ENCODE measurements at places on chromosomes 7 and 10. TPM values are rescaled to one million over a fixed set of nuclear protein-coding genes. Genes with fewer than 3 reads are reported as not detected.
A peak's percentile ranks its signal among the peaks of the same experiment; 100 is the strongest.

The LIPF gene
- 1.1 TPM for total RNA-seq

GRCh38 chr10:74334221-74334620, 183.2 kb downstream of the ADK start:
- no peak overlapping the region for H3K27ac ChIP-seq
- DNase-seq, result no peak
- no peaks in the 10 kb centered on the region for H3K36me3 ChIP-seq
- H3K27me3 ChIP-seq, result no peaks in the 10 kb centered on the region
- H3K4me1 ChIP-seq, result no peaks in the 10 kb centered on the region

The ADO gene
- 25.8 TPM for total RNA-seq

GRCh38 chr7:158759749-158760444, 55.3 kb upstream of the NCAPG2 start:
- H3K36me3 ChIP-seq, result no peaks in the 10 kb centered on the region
- no peak overlapping the region for H3K4me3 ChIP-seq
- H3K27ac ChIP-seq, result no peak overlapping the region

- DNase-seq, result no peak
- H3K4me3 ChIP-seq, result no peak overlapping the region
- H3K4me1 ChIP-seq, result peaks cover 6% of the 10 kb centered on the region
- H3K27ac ChIP-seq, result no peak overlapping the region
Observed at GRCh38 chr10:14678637-14679036, 96.1 kb downstream of the FAM107B start.

DNA sequence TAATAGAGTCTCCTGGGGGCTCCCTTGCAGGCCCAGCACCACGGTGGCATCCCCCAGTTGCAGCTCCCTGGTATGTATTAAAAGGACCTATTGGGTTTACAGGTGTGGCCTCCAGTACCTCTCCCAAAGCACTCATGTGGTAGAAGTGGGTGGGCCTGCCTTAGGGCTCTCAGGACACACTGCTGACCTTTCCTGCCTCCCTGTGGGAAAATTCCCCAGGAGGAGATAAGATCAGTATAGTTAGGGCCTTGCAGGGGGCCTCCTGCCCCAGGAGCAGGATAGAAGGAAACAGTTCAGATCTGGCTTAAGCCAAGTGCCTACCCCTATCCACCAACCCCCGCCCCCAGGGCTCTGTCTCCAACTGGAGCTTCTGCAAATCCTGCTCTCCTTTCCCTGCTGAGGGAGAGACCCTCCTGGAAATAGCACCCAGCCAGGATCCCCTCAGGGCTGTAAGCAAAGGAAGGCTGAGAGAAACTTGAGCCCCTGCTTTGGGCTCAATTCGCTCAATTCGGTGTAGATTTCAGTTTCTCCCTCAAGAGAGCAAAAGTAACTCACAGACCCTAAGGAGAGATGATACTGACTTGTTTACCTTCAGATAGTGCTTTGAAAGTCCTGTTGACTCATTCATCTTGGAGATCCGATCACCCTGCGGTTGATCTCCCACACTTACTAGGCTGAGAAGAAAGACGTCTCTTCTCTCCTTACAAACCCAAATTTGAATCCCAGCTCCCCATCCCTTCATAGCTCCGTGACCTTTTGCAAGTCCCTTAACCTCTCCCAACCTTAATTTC, 130.6 kb downstream of the WDR11 start:
- peak overlapping the region; percentile 83 for H3K27ac ChIP-seq
- H3K4me3 ChIP-seq, result no peak overlapping the region
- no peak for DNase-seq
- H3K27me3 ChIP-seq, result no peaks in the 10 kb centered on the region
- peaks cover 59% of the 10 kb centered on the region for H3K4me1 ChIP-seq

- no peaks in the 10 kb centered on the region for H3K27me3 ChIP-seq
- H3K36me3 ChIP-seq, result no peaks in the 10 kb centered on the region
- no peak for DNase-seq
- H3K4me3 ChIP-seq, result no peak overlapping the region
- peaks cover 37% of the 10 kb centered on the region for H3K4me1 ChIP-seq
- no peak overlapping the region for H3K27ac ChIP-seq
Observed at GRCh38 chr7:150401424-150401790, 22.3 kb downstream of the ZNF775 start.

DNA sequence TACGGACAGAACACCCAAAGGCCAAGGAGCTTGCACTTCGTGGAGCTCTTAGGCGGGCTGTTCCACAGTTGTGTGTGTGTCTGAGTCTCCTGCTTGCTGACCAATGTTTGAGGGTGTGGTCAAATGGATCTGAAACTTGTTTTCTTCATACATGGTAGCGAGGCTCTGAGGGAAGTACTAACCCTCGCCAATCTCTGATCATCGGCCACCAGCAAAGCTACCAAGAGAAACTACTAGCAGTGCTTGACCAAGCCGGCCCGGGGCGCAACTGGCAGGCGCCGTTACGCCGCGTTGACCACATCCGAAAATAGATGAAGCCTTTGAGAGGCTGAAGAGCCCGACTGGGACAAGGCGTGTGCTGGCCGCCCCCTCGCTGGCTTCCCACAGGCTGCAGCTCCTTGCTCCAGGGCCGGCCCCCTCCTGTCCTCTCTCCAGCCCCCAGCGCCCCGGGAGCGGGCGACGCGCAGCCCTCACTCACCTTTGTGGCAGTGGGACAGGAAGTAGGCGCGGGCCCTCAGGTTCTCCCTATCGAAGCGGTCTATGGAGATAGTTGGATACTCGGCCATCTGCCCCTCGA, 384 bp downstream of the DCLRE1C start:
- H3K4me1 ChIP-seq, result peaks cover 12% of the 10 kb centered on the region
- H3K27me3 ChIP-seq, result no peaks in the 10 kb centered on the region
- no peaks in the 10 kb centered on the region for H3K36me3 ChIP-seq

DNA sequence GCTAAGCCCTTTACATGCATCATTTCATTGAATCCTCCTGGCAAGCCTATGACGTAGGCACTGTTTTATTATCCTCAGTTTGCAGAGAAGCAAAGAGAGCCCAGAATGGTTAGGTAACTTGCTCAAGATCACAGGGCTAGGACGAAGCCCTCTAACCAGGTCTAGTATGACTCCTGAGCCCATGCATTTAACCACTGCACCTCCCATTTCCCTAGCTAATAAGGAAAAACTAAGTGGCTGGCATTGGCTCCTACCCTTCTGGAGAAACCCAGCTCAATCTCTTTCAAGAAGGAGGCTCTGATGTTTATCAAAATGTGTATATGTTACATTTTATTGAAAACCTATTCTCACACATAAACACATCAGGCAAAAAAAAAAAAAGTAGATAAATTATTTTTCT, 19.8 kb downstream of the MYOF start:
- no peak overlapping the region for H3K4me3 ChIP-seq
- no peak overlapping the region for H3K27ac ChIP-seq
- H3K36me3 ChIP-seq, result no peaks in the 10 kb centered on the region
- H3K4me1 ChIP-seq, result peaks cover 34% of the 10 kb centered on the region
- DNase-seq, result no peak
- H3K27me3 ChIP-seq, result no peaks in the 10 kb centered on the region
